ENCODE measurements at places on chromosomes 6 and 20.

DNA sequence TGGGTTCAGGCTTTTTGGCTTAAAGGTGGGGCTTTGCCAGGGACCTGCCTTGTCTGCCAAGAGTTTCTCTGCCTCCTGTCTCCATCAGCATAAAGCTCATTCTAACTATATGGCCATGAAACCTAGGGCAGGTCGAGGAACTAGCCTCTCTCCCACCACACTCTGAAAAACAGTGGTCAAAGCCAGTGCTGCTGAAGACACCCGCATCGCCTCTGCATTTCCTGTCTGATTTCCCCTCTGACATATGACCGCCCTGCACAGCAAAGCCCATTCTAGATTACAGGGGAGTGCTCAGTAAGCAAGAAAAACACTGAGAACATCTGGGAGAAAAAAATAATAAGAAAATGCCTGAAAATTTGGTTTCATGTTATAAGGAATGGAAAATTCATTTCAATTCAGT lies 573.6 kb downstream of the PRKN start:
- no peak for DNase-seq

- DNase-seq, result no peak
Observed at GRCh38 chr6:118639054-118639964, 12.1 kb downstream of the CEP85L start.

- no peak for DNase-seq
Observed at GRCh38 chr6:151275121-151275520, 35.4 kb downstream of the AKAP12 start.

GRCh38 chr6:97214671-97215070 lies 68.3 kb downstream of the MMS22L start:
- DNase-seq, result no peak

DNA sequence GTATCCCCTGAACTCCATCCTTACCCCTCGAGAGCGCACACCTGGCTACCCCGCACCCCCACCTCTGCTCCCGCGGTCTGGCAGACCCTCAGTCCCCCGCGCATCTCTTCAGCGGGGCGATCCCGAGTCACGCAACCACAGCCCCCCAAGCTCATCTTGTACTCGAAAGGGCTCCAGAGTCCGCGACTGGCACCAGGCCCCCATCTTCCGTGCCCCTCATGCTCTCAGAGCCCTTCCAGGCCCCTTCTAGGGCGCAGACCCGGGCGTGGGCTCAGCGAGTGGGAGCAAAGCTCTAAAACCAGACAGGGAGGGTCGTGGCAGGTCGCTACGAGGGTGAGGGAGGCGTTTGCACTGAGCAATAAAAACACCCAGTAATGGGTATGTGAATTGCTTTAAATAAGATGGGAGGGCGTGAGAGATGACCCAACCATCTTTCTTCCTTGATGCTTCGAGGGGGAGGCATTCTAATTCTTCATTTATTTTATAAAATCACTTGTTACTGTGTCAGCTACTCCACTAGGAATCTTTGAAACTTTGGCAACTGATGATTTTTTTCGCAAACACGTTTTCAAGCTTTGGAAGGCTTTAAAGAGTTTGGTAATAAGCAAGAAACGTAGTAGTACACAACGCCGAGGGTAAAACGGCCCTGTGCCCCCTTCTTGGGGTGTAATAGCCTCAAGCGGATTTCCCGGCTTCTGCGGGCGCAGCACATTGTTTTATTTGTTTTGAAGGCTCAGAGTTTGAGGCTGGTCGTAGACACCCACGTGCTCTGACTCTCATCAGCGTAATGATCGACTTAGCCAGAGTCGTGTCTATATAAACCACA lies 42.6 kb upstream of the SUPT3H start:
- peak; percentile 29 for DNase-seq

GRCh38 chr6:145602726-145603326 lies 132.5 kb downstream of the EPM2A start:
- no peak for DNase-seq

DNA sequence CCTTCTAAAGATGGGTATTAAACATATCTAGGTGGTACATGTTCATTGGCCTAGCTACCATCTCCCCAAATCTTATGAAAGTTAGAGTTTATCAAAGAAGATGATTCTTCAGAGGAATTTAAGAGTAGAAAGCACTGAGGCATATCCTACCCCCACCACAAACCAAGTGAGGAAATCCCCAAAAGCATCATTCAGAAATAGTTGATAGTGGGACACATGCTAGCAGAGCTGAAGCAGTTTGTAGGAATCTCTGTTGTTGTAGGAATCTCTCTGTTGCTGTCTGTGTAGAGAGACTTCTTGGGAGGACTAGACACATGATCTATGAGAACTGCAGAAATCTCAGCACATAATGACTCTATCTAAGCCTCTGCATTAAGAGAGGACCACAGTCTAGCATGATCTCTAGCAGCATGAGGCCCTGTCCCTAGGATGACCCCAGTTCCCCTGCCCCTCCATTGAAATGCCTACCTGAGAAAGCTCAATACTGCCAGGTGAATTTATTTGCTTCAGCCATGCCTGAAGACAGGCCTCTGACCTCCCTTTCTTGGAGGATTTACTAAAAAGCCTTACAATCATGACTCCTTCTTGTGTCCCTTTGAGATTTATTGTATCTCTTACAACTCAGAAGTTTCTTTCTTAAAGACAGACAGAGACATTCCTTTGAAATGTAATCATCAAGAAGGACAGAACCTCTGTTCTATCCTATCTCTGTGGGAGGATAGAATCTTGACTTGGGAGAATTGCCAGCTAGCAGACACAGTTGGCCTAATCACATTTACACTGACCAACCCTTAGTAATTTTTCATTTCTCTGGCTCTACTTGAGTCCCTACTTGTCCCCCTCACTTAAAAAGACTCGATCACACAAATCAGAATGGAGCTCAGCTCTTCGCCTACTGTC lies 582.4 kb downstream of the PHF3 start:
- DNase-seq, result no peak

- DNase-seq, result no peak
Observed at GRCh38 chr6:139409026-139409425, 34.6 kb upstream of the CITED2 start.

DNA sequence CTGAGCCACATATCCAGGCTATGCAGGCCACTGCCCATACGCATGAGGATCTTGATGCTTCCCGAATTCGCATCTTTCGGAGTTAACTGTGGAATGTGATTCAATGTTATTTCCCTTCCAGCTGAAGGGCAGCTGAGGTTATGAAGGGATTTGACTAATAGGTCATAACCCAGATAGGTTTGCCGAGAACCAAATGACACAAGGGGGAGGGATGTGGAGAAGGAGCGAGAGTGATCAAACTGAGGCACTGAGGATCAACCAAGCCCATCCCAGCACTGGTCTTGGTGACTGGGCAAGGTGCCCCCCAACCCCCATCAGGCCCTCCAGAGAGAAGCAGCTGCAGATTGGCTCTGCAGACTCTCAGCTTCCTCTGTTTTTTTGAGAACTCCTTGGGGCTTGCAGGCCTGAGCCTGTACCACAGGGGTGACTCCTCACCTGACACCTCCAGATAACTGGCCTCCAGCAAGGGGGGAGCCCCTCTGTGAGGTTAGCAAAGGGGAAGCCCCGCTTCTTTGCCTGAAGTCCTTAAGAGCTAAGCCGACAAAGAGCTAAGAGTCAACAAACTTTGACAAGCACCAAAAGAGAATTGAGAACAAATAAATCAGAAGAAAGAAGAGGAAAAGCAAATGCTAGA lies 185.9 kb downstream of the PDE7B start:
- no peak for DNase-seq

- no peak for DNase-seq
Observed at GRCh38 chr6:84107495-84107894, 73.9 kb downstream of the MRAP2 start.

DNA sequence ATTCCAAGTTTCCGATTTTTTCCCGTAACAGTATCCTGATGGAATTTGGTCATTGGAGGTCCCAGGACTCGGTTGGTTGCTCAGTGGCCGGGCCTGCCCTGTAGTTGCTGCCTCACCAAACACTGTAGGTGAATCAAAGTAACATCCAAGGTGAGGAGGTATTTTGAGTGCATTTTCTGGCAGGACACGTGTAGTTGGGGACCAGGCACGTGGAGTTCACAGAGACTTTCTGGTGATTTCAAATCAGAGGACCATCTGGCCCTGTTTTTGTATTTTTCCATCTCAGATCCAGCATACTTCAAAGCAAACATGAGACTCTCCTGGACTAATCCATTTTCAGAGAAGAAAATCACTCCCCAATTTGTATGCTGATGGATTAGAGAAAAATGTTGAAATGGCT lies 9.9 kb upstream of the DTD1 start:
- DNase-seq, result no peak

- DNase-seq, result no peak
Observed at GRCh38 chr6:6654599-6655575, 66.4 kb downstream of the LY86 start.

DNA sequence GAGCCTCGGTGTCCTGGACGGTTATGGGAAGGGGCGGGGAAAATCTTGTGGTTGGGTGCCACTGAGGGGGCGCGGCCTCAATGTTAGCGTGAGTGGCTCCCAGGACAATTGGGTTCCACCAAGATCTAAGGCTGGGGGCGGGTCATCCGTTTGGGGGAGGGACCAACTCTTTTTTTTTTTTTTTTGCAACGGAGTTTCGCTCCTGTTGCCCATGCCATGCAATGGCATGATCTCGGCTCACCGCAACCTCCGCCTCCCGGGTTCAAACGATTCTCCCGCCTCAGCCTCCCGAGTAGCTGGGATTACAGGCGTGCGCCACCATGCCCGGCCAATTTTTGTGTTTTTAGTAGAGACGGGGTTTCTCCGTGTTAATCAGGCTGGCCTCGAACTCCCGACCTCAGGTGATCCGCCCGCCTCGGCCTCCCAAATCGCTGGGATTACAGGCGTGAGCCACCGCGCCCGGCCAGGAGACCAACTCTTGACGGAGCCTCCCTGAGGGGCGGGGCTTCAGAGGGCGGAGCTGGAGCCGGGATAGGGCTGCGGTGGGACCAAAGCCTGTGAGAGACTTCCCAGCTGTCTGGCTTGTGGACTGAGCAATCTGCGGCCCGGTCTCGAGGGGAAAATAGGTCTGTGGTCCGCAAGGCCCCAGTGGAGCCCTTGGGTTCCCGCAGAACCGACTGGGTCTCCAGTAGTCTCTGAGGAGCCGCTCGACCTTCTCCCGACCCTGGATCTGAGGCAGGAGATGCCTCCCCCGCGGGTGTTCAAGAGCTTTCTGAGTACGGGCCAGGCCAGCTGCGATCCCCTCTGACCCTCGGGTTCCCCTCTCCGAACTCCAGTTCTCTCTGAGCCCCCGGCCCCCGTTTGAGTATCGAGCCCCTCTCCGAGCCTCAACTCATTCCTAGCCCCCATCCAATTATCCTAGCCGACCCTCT lies 1.1 kb downstream of the SPAG4 start:
- DNase-seq, result no peak

DNA sequence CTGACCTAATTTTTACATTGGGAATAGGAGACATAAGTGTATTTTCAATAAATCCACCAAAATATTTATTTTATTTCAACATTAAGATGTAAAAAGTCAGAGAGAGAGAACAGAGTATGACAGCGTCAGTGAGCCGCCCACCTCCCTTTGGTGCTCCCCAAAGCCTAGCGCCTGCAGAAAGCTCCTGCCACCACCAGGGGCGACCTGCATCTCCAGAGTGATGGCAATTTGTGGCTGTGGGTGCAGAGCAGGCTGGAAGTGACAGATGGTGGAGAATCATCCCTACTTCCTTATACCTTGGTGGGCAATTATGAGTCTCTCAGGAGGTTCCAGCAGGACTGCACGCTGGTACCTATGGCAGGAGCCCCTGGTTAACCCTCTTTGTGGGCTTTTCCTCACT lies 87.3 kb downstream of the PTPRT start:
- no peak for DNase-seq

- DNase-seq, result no peak
Observed at GRCh38 chr6:139917951-139918630, 543.6 kb upstream of the CITED2 start.

DNA sequence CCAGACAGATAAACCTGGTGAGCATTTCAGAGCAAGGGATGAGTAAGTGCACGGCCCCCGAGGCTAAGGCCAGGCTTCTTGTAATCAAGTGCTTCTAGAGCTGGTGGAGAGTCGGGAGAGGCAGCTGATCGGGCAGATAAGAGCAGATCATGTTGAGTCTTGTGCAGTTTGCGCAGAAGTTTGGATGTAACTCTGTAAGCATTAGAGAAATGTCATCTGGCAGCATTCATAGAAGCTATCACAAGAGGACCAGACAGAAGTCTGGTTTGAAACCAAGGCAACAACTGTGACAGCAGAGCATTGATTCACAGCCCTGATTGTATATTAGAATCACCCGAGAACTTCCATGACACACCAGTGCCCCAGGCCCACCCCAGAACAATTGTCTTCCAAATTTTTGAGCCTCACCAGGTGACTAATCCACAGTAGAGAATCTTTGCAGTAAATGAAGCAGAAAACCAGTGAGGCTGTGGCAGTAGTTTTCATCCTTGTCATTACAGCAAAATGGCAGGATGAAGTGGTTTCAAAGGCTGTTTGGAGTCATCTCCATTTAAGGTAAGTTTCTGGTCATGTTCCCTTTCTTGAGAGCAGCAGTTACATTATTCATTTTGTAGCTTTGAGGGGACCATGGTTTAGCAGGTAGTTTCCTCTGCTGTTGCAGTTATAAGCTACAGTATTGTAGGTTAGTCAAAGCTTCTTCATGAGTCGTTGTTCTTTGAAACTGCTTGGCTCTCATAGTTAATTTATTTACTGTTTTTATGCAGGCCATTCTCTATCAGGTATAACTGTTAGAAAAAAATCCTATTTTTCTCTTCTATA lies 84.1 kb downstream of the RNF217 start:
- DNase-seq, result no peak

DNA sequence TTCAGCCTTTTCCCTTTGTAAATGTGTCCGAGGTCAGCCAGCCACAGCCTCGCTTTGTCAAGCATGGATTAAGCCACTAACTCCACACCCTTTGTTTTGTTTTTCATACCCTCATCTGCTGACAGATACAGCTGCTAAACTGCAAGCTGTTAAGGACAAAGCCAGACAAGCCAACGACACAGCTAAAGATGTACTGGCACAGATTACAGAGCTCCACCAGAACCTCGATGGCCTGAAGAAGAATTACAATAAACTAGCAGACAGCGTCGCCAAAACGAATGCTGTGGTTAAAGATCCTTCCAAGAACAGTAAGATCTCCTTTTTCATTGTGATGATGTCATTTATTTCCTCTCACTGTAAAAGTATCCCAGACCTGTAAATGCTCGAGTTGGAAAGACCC lies 269.3 kb downstream of the ARHGAP18 start:
- no peak for DNase-seq

- DNase-seq, result no peak
Observed at GRCh38 chr6:101926149-101926925, 532.8 kb downstream of the GRIK2 start.

DNA sequence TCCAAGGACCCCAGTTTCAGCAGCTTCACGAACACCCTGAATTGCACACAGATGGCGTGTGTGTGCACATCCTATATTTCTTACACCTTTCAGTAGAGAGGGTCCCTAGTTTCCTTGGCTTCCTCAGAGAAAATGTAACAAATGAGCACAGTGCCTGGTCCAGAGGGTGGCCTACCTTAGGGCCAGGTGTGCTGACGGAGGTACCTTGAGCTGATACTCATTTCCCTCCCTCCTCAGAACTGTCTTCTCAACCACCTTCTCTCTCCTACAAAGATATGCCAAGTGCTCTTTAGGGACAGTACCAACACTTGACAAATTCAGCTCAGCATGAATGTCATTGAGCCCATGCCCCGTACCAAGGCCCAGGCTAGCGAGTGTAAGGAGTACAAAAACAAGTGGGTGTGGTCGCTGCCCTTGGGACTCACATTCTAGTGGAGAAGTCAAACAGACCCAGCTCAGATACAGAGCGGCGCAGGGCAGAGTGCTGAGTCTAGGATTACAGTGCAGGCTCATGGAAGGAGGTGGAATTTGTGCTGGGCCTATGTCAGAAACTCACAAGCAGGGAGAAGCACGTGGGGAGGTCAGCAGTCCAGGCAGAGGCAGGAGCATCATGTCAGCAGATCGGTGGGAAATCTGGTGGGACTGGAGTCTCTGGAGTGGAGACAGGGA lies 9.6 kb upstream of the BPHL start:
- no peak for DNase-seq
